K562 (cell line): ENCODE measurements at places on chromosomes 12 and 14.

GRCh38 chr14:100410056-100410565 is 87.0 kb downstream of the SLC25A47 start:
- DNase-seq, result no peak

GRCh38 chr14:71538288-71538687 is 393.9 kb upstream of the RGS6 start:
- no peak for DNase-seq

DNA sequence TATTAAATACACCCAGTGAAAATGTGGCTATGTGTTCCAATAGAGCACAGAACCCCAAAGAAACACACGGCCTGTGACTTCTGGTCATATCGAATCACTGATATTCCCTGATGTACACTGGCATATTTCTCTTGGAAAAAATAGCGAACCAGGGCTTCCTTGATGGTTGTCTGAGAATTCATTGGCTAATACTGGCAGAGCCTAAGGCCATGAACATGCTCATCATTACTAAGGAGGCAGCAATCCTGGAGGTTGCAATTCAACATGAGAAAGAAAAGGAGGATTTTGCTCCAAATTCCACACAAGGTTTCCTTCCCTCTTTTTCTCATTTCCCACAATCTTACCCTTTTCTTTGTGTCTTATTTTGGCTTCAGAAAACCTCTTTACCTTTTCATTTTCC is 212.9 kb upstream of the HMGA2 start:
- no peak for DNase-seq

GRCh38 chr12:6047249-6048237 is 76.9 kb downstream of the VWF start:
- no peak for DNase-seq

DNA sequence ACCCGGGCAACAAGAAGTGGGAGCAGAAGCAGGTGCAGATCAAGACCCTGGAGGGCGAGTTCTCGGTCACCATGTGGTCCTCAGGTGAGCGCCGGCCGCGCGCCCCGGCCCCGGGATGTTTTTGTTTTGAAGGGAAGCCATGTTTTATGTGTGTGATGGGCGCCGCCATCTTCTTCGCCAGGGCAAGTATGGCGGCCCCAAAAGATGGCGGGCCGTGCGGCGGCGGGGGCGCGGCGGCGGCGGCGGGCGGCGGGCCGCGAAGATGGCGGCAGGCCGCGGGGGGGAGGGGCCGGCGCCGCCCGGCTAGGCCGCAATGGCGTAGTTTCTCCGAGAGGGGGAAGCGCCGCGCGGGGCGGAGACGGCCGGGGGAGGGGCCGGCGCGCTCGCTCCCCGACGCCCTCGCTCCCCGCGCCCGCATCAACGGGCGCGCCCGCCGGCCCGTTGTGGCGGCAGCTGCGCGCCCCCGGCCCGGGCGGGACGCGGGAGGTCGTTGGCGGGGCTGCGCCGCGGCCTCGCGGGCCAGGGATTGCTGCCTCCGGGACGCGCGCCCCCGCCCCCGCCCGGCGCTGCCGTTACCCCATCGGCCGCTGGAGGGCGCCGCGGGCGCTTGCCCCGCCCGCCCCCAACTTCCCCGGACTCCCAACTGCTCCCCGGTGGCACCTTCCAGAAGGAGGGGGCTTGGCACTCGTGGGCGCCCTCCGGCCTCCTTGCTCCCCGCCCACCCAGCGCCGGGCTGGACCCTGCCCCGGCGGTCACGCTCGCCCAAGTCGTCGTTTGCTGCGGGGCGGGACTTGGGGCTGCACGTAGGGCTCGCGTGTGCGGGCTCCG is 1.1 kb downstream of the YY1 start:
- peak; percentile 85 for DNase-seq

DNA sequence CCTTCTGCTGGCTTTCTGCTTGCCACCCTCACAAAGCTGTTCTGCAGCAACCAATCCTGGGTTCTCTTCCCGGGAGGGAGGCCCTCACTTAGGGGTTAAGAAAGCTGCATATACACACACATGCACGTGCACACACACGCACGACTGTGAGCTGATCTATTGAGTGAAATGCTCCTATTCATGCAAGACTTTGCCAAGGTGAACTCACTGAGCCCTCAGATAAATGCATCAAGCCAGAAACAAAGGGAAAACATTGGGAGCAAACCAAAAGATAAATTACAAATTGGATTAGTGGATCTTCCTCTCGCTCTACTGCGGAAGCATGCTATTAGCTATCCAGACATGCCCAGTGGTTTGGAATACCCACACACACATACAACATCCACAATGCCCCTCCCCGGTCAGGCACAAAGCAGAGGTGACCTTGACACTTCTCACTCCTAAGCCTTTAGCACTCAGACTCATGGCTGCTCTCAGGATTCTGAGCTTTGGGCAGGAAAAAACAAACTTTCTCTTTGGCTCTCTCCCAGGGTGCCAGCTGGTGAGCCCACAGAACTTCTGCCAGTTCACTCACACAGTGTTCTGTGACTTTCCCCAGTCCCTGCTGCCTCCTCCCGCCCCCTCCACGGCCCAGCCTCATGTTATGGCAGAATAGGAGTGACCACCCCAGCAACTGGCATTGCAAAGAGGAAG is 320.0 kb downstream of the DPF3 start:
- no peak for DNase-seq

- DNase-seq, result peak; percentile 62
Measured at GRCh38 chr12:570435-570920, 92.8 kb downstream of the NINJ2 start.

- no peak for DNase-seq
Measured at GRCh38 chr14:75222208-75222701, 45.8 kb upstream of the TMED10 start.

DNA sequence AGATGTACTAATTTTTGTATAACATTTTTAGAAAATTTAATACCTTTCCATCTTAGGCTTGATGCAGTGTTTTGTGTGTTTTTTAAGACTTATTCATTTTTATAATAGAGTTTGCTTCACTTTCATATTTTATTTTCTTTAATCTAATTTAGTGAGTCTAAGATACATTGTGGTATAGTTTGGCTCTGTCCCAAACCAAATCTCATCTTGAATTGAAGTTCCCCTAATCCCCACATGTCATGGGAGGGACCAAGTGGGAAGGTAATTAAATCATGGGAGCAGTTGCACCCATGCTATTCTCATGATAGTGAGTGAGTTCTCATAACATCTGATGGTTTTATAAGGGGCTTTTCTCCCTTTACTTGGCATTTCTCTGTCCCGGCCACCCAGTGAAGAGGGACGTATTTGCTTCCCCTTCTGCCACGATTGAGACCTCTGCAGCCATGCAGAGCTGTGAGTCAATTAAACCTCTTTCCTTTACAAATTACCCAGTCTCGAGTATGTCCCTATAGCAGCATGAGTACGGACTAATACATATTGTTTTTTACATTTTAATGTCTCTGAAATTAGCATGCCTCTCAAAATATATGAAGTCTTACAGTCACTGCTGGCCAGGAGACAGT is 34.9 kb downstream of the GABARAPL1 start:
- no peak for DNase-seq

GRCh38 chr12:104055686-104056388 is 5.8 kb upstream of the GLT8D2 start:
- DNase-seq, result no peak

GRCh38 chr12:120586206-120586605 is 5.0 kb upstream of the POP5 start:
- DNase-seq, result no peak

GRCh38 chr12:42728770-42729534 is 139.4 kb upstream of the PRICKLE1 start:
- no peak for DNase-seq

DNA sequence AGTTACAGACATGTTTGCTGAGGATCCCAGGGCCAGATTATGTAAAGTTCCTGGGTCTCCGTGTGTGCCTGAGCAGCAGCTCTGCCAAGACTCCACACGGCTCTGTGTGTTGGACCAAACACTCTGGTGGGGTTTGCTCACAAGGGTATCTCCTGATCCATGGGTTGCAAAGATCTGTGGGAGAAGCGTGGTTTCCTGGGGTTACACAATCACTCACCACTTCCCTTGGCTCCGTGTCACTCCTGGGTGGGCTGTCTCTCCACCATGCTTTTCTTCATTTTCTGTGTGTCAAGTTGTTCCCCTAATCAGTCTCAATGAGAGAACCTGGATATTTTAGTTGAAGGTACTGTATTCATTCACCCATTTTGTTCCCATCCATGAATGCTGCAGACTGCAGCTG is 1088.8 kb downstream of the FSCB start:
- no peak for DNase-seq

DNA sequence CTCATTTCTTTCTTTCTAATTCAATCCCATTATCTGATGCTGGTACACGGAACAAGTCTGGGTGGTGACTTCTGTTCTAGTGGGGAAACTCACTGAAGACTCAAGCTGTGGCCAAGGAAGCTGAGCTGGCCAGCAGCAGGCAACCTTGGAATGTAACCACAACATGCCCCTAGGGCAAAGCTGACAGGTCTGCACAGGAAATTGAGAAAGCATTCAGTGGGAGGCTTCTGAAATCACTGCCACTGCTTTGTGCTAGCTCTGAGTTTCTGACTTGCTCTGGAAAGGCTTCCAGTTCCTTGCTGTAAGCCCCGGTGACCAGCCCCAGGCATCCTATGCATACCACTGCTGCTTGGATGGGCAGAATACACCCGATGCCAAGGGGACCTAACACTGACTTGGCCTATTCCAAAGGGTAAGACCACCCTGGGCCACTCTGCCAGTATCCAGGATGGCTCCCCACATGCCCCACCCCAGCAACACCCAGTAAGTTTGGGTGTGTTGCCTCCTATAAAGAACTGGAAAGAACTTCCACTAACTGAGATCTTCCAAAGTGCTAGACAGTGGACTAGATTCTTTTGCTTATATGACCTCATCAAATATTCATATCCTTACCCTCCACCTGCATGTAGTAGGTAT is 84.5 kb upstream of the CDKN3 start:
- no peak for DNase-seq

- DNase-seq, result no peak
Measured at GRCh38 chr12:66627270-66627987, 51.4 kb downstream of the GRIP1 start.

DNA sequence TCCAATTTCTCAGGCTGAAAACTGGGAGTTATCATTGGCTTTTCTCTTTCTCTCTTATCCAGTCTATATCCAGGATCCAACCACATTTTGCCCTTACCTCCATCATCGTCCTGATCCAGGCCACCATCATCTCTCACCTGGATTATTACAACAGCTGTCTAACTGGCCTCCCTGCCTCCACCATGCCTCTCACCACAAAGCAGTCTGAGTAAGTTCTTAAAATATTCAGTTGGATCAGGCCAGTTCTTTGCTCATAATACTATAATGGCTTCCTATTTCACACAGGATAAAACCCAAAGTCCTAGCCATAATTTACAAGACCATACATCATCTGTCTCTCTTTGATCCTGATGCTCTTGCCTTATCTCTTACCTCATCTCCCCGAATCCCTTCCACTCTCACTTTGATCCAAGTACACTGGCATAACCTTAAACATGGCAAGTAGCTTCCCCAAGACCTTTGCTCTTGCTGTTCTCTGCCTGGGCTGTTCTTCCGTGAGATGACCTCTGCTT is 133.4 kb upstream of the RAP1B start:
- DNase-seq, result no peak

DNA sequence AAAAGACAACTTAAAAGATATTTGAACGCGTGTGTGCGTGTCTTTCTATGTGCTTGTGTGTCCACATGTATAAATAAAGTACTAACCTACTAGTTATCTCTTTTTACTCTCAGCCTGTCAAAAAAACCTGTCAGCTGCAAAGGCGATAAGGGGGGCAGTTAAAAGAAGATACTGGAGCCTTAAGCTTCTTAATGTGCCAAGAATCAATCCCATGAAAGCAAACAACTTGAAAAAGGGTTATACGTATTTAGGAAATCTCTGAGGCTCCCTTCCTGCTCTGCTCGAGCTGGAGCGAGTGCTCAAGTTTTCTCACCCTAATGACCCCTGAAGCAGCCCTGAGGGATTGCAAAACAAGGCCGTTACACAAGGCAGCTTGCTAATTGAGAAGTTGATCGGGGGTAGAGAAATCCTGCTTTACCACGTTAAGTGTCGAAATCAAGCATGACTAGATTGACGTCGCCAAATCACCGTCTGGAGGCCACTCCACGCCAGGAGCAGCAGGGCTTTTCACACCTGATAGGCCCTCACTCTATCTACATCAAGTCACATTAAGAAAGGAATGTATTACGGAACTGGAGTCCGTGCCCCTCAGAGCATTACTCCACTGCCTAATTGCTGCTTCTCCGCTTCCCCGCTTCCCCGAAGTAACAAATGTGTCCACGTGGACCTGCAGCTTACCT is 32.4 kb downstream of the LMO3 start:
- no peak for DNase-seq

DNA sequence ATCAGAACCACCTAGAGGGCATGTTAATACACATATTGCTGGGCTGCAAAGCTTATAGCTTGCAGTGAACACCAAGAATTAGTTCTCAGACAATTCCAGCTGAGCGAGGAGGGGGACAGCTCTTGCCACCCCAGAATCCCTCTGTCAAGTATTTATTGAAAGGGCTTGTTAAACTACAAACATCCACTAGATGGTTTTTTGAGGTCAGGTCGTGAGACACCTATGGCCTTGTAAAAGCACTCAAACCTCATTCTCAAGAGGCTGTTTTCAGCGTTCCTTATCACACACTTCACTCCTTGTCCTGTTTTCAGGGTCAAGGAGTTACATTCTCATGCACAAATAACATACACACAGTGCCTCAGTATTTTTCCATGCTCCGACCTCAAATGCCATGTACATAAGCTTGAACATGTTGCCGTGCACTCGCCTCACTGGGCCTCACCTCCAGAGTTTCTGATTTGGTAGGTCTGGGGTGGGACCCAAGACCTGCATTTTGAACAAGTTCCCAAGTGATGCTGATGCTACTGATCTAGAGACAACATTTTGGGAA is 98.8 kb upstream of the PTPRR start:
- DNase-seq, result no peak

DNA sequence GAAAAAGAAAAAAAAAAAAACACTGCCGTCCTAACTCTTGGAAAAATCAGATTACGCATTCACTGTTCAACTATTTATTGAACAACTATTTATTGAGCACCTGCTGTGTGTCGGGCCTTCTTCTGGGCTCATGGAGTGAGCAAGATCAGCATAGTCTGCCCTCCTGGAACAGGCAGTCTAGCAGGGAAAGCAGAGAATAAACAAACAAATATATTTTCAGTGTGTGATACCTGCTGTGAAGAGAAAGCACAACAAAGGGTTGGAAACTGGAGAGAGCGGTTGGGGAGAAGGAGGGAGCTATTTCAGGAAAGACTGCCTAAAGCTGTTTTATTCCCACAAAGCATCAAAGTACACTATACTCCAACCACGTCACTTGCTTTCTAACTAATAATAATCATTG is 10.8 kb downstream of the PROX2 start:
- no peak for DNase-seq

GRCh38 chr14:24416932-24417619 is 12.4 kb downstream of the CBLN3 start:
- DNase-seq, result no peak

- DNase-seq, result peak; percentile 17
Measured at GRCh38 chr12:12859690-12860089, 31.7 kb upstream of the GPRC5A start.
